ENCODE measurements at places on chromosomes 5 and 9.

GRCh38 chr5:5738797-5739489 lies 316.5 kb downstream of the ICE1 start:
- DNase-seq: no peak

- no peak for DNase-seq
Measured at GRCh38 chr9:82275258-82275927, 286.8 kb downstream of the SPATA31D1 start.

DNA sequence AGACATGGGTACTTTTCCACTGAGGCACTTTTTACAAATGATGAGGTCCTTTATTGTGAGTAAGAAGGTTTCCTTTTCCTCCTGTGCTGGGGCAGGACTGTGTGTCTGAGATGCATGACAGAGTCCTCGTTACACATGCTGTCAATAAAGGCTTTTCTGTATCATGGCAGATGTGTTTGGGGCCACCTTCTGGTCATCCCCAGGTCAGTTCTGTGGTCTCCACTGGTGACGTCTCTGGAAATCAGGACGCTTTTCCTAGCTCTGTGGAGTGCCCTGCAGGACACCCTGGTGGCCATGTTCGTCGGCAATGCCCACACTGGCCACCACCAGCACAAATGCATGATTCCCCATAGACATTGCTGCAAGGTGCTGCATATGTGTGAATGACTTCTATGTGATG lies 2.8 kb downstream of the CMBL start:
- DNase-seq: no peak

- no peak for DNase-seq
Measured at GRCh38 chr9:75087289-75087823, 599 bp downstream of the NMRK1 start.

- DNase-seq: no peak
Measured at GRCh38 chr9:76609285-76610010, 150.5 kb downstream of the GCNT1 start.

DNA sequence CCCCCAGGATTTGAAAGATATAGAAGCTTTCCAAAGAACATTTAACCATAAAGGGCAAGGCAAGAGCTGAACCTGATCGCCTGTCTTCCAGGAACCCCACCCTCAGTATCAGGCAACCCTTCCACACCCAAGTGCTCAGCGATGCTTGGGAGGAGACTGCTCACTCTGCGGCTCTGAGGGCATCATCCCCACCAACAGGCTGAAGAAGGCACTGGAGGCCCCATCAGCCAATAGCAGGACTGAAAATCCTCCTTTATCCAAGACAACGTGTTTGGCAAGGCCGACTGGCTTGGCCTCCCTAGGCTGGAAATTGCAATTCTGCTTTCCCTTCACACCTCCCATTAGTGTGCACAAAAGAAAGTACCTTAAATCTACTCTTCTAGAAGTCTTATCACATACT lies 1.4 kb upstream of the PPP2CA start:
- no peak for DNase-seq

DNA sequence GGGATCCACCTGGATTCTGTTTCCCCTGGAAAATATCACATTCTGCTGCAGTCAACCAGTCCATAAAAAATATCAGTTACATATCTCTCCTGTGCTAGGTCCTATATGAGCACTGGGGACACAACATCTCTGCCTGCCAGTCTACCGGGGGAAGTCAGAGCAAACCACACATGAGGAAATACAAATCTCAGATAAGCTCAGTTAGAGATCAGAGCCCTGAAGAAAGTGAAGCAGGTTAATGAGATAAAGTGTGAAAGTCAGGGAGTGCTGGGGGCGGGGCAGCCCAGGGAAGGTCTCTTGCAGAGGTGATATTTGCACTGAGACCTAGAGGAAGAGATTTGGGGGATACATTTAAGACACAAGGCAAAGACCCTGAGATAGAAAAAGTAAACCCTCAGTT lies 67.8 kb upstream of the SLC1A1 start:
- no peak for DNase-seq

- no peak for DNase-seq
Measured at GRCh38 chr5:74471875-74472274, 168.7 kb downstream of the ENC1 start.
